ENCODE measurements at places on chromosomes 11 and 22.

GRCh38 chr11:36292311-36292722 is 3.1 kb upstream of the COMMD9 start:
- DNase-seq = no peak

DNA sequence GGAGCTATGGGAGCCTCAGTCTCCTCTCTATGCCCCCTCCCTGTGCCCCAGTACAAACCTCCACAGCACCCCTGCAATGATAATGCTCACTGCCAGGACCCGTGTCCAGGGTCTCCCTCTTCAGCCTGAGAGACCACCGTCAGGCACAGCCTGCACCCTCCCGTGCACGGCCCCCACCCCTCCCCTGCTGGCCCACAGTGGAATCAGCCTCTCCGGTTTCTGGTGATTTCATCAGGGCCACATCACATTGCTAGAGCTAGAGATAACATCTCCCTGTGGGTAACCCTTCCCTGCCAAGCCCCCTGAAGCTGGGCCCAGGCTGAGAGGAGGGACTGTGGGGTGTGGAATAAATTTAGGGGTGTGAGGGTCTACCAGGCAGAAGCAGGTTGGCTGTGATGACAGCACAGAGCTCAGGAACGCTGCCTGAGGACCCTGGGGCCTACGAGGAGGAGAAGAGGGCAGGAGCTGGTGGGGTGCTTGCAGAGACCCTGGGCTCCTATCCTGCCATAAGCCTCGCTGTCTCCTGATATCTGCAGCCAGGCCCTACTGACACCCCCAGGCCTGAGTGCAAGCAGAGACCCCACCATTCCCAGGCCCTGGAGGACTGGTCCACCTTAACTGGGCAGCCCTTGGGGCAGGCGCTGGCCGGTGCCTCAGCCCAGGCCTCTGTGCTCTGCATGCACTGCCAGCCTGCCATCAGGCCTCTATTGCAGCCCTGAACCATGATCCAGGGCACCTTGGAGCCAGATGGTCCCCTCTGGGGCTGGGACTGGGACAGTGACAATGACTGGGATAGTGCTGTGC is at the start of gene KLHDC7B:
KLHDC7B (plus strand) TSS at position 378 of the 804 bp plus-strand sequence; CDS start at position 723, 345 bp downstream.
- peak; percentile 68 for DNase-seq

DNA sequence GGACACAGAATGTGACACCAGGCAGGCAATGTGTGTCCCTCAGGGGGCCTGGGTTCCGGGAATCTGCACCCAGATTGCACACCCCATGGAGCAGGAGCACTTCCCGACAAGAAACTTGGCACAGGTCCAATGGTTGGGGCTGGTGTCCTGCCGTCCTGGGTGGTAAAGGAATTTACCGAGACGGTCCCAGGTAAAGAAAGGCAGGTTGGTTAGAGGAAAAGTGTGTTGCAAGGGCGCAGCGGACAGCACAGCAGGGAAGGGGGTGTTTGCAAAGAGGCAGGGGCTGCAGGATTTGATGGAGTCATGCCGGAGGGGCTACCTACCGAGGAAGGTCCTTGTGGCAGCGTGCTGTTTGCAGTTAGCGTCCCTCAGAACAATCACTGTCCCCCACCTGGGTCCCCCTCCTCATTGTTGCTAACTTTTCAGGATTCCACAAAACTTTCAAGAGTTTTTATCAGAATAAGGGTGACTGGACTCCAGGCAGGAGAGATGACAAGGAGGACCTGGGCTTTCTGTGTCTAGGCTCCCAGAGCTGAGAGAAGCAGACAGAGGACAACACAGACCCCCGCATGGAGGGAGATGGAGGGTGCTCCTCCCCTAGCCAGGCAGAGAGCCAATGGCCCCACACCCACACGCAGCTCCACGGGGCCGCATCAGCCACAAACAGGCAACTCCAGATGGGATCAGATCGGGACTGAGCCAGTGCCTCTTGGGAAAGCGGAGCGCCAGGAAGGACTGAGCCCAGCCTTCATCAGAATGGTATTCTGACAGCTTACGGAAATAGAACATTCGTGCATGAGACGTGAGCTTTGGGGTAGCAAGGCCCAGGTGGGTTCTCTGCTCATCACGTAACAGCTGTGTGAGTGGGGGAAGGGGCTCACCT is 1423.9 kb downstream of the BRD1 start:
- DNase-seq = no peak

GRCh38 chr11:123235117-123235655 is 40.1 kb upstream of the CLMP start:
- DNase-seq = peak; percentile 60

- DNase-seq = no peak
Observed at GRCh38 chr22:22748756-22749155, 104.3 kb downstream of the GGTLC2 start.

All from activated naive CD8-positive, alpha-beta T cell treated with anti-CD3 and anti-CD28 coated beads, Interleukin-2, amount 10 ng/mL, durations not matched to agents 7 days and 5 days (primary cell).